Head of caudate nucleus (tissue), 42 donors: ENCODE measurements at places on chromosomes 2 and 18.

DNA sequence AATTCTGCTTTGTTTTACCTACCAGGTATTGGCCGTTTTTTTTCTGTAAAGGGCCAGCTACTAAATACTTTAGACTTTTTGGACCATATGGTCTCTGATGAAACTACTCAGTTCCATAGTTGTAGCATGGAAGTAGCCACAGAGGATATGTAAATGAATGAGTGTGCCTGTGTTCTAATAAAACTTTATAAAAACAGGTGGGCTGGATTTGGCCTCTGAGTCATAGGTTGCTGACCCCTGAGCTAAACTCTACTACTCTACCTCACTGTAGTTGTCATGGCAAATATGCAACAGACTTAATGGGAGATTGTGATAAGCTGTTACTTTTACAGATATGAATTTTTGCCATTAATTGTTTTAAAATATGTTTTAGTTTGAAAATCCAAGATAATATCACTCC lies 19.7 kb downstream of the CLIP4 start:
- DNase-seq: no peak

GRCh38 chr2:164694275-164694695 lies 73.0 kb upstream of the GRB14 start:
- no peak for DNase-seq

DNA sequence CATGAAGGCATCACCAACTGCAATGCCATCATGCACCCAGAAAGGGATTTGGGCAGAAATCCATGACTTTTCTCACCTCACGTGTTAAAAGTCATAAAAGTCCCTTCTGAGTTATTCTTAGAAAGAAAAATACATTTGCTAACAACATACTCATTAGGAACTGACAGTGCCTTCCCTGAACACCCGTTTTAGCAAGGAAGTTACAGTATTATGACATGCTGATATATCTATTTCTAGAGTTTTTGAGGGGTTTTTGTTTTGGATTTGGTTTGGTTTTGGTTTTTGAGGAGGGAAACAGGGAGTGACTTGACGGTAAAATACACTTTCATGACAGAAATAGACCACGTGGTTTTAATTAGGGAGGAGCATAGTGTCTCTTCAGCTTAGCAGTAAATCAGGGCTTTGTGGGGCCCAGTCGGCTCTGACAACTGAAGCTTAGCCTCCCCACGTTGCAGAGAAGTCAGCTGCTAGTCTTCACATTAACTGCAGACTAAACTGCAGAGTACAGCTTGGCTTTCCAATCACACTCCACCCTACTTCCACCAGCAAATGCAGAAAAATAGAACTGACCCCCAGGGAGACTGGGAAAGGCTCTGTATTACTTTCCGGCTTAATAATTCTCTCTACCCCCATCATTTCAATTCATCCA lies 141.4 kb downstream of the FAM124B start:
- DNase-seq: no peak

- DNase-seq: no peak
These were observed 17.1 kb downstream of the KRCC1 start for GRCh38 chr2:88038263-88039105.

- no peak for DNase-seq
These were observed 12.2 kb upstream of the NPAS2 start for GRCh38 chr2:100807707-100808106.

GRCh38 chr2:875687-876615 lies 74.7 kb upstream of the SNTG2 start:
- DNase-seq: no peak

- DNase-seq: no peak
These were observed 181.4 kb downstream of the DYM start for GRCh38 chr18:49279041-49279440.

DNA sequence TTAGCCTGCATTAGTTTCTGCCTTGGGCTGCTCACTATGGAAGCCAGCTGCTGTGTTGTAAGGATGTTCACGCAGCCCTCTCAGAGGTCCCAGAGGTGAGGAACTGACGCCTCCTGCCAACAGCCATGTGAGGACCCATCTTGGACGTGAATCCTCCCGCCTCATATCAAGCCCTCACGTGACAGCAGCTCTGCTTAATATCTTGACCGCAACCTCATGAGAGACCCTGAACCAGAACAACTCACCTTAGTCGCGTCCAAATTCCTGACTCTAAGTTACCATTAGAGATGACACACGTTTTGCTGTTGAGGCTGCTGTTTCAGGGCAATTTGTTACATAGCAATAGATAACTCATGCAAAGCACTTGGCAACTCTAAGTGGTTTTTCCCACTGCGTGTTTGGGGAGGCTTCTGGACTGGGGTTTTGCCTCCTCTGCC lies 97.7 kb downstream of the TMEM17 start:
- DNase-seq: no peak

DNA sequence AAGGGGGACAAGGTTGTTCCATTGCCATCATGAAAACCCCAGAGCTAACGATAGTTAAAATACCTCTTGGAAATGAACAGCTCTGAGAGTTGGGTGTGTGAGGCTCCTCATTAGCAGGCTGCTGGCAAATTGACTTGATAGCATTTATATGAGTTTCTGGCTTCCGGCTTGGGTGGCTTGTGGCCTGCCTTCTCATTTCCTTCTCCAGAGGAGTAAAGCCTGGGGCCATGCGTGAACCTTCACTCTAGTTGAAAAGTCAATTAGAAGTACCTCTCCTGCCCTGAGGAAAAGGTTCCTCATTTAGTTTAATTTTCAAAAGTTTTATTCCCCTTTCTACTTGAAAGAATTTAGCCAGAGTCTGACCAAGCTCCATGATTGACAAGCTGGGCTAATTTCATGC lies 67.1 kb downstream of the MGAT5 start:
- DNase-seq: no peak

DNA sequence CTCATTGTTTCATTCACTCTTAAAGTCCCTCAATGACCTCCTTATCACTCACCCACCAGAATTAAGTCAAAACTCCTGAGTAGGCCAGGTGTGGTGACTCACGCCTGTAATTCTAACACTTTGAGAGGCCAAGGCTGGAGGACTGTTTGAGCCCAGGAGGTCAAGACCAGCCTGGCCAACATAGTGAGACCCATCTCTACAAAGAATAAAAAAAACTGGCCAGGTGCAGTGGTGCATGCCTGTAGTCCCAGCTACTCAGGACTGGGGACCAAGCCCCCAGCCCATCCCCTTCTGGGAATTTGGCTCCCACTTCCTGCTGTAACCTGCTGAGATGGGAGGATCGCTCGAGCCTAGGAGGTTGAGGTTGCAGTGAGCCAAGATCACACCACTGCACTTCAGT lies 28.9 kb downstream of the TMEM247 start:
- DNase-seq: no peak

- no peak for DNase-seq
These were observed 22.2 kb downstream of the ZC3H15 start for GRCh38 chr2:186508263-186508662.

- no peak for DNase-seq
These were observed 125.2 kb downstream of the UBE2E3 start for GRCh38 chr2:181105562-181105961.

DNA sequence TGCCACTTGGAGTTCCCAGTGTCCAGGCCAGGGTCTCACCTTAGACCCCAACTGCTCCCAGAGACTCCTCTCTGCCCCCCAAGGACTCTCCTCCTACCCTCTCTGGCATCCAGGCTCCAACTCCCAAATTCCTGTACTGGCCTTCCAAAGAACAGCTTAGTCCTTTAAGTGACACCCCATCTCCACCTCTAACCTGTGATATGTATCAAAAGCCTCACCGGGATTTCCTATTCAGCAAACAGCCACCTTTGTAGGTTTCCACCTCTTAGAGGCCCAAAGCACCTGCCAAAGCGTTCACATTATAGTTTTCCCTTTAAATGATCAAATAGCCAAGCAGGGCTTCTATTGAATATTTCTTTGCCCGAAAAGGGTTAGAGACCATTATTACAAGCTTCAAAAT lies 2.7 kb upstream of the COPS8 start:
- DNase-seq: no peak

GRCh38 chr18:70311726-70312125 lies 22.9 kb downstream of the SOCS6 start:
- no peak for DNase-seq

GRCh38 chr18:10370716-10371115 lies 83.7 kb upstream of the APCDD1 start:
- DNase-seq: no peak

DNA sequence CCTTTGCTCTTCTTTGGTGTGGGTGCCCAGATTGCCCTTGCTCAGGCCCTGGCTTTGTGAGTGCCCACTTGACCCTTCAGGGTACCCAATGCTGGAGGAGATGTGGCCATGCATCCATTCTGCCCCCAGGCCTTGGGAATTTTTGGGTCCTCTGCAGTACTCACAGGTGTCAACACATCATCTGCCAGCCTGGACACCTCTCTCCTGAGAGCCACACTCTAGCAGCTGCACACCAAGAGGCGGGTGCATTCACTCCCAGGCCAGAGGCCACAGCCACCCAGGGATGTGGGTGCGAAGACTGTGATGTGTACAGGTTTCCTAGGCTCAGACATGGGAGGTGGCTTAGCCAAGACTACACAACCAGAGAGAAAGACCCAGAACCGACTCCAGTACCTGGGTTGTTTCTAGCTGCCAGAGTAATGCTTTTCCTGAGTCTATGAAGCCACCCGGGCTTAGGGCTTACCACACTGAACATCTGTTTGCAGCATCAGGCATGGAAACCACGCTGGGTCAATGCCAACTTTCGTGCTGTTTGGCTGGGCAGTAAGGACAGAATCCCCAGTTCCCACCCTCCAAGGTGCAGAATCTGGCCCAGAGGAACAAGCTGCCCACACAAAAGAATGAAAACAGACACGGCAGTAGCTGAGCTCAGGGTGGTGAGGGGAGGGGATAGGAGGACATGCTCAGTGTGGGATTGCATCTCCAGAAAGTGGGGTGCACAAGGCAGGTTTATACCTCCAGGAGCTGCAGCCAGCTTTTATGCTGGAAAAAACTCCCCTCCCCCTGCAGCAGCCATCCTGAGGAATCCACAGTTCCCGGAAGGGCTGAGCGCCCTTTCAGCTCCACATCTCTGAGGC lies 40.1 kb downstream of the KCNF1 start:
- no peak for DNase-seq

GRCh38 chr2:88738271-88738670 lies 46.8 kb downstream of the RPIA start:
- DNase-seq: no peak
